ENCODE measurements at places on chromosomes 5 and 9.
A peak's percentile ranks its signal among the peaks of the same experiment; 100 is the strongest.

GRCh38 chr9:101307051-101307450, 77.8 kb downstream of the BAAT start:
- no peak for DNase-seq

- no peak for DNase-seq
Observed at GRCh38 chr5:38583500-38583899, 27.1 kb upstream of the LIFR start.

DNA sequence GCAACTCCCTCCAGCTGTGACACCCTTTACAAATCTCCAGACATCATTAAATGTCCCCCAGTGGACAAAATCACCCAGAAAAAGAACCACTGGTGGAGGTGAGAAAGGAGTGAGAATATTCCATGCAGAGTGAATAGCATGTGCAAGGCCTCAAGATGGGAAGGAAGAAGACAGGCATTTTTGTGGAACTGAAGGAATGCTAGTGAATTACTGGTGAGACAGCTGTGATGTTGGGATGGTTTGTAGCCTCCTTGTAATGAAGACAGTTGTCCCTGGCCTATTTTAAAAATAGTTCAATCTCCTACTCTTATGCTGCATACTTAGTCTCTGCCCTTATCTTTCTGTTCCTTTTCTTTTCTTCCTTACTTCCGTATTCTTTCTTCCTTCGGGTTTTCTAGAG, 124.9 kb upstream of the RPS23 start:
- DNase-seq: no peak

DNA sequence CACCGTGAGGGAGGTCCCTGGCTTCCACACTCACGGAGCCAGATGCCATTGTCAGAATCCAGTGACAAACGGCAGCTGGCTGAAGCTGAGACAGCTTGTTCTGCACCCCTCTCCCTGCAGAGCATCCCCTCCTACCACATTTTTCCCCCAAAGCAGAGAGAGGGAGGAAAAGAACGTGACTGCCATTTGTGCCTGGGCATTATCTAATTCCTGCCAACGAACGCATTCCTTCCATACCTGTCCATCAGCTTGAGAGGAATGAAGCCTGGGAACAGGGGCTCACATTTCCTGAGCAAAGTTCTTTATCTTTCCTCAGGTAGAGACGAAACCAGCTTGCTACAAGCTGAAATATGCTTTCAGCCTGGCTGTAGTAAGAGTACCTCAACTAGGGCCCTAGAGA, 175.4 kb downstream of the SLIT3 start:
- DNase-seq: no peak

- no peak for DNase-seq
Observed at GRCh38 chr5:97042996-97043395, 99.4 kb downstream of the LIX1 start.

DNA sequence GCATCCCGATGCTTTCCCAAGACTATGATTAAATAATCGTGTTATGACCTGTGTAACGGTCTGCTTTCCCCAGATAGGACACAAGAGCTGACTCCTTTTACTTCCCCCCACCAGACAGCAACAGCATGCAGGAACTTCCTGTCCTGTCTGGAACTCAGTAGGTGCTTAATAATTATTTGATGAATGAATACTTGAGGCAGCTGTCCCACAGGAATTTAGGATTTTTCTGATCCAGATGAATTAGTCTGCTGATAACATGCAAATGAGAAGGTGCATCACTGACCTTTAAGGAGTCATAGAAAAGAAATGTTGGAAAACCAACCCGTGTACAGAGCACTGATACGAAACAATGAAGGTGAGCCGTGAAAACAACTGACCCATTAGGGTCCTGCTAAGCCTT, 12.2 kb downstream of the RNF130 start:
- DNase-seq: no peak

DNA sequence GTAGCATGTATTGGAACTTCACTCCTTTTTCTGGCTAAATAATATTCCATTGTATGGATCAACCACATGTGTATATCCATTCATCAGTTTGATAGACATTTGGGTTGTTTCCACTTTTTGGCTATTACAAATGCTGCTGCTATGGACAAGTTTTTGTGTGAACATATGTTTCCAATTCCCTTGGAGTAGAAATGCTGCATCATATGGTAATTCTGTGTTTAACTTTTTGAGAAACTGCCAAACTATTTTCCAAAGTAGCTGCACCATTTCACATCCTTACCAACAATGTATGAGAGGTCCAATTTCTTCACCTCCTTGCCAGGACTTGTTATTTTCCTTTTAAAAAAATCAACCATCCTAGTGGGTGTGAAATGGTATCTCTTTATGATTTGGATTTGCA, 8.4 kb downstream of the FRRS1L start:
- DNase-seq: no peak

- DNase-seq: no peak
Observed at GRCh38 chr9:136577941-136578625, 32.2 kb upstream of the NOTCH1 start.

DNA sequence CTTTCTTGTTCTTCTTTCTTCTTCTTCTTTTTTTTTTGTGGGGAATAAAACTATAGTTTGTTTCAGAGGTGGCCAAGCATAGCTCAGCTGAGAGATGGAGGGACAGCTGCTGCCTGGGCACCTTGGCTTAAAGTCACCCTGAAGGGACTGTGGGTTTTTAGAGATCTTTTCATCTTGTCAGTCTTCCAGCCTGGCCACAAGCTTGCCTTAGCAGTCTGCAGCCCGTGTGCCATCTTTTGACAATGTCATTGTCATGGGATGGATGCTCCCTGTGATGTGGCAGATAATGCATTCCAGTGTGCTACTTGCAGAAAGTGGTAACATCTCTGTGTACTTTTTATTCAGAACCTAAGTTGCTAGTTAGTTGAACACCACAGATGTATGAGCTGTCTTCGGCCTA, 280.8 kb downstream of the FANCC start:
- DNase-seq: no peak

DNA sequence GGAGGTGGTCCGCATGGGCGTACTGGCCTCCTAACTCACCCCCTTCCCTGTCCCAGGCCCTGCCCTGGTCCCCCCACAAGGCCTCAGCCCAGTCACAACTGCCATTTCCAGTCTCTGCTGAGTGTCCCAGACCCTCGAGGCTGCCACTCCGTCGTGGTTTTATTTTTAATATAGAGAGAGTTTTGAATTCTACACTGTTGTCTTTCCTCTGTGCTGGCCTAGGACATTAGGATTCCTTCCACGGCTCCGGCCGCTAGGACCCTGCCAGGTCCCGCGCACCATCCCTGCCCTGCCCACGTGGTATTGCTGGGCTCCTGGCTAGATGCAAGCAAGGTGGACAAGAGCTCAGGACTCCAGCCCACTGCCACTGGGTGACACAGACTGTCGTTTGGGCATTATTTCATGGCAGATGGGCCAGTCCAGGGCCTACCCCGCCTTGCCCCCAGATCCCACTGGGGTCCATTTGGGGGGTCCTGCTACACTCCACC, 53.3 kb downstream of the SAR1B start:
- DNase-seq: peak; percentile 75

DNA sequence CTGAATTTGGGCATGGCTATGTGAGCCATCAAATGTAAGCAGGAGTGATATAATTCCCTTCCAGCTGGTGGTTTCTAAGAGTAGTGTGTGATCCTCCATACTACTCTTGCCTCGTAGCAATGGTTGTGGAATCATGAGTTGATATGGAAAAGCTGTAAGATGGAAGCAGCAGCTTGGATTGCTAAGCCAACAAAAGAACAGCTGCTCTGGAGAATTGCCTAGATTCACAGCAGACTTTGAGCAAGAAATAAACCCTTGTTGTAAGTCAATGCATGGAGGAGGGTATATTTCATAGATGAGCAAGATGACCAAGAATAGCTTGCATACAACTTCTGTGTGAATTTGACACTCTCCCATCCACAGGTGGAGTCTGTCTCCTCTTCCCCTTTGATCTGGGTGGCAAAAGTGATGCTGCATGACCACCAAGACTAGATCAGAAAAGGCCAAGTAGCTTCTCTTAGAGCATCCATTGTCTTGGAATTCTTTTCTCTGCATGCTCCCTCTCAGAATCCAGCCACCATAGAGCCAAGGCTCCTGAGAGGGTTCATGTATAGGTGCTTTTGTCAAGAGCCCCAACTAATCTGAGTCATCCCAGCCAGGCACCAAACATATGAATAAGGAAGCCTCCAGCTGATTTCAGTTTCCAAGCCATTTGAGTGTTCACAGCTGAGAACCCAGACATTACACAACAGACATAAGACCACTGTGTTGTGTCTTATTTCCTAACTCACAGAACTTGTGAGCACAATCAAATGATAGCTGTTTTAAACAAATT, 79.0 kb downstream of the PRLR start:
- no peak for DNase-seq

GRCh38 chr5:61416010-61416409, 84.0 kb downstream of the ZSWIM6 start:
- DNase-seq: no peak

DNA sequence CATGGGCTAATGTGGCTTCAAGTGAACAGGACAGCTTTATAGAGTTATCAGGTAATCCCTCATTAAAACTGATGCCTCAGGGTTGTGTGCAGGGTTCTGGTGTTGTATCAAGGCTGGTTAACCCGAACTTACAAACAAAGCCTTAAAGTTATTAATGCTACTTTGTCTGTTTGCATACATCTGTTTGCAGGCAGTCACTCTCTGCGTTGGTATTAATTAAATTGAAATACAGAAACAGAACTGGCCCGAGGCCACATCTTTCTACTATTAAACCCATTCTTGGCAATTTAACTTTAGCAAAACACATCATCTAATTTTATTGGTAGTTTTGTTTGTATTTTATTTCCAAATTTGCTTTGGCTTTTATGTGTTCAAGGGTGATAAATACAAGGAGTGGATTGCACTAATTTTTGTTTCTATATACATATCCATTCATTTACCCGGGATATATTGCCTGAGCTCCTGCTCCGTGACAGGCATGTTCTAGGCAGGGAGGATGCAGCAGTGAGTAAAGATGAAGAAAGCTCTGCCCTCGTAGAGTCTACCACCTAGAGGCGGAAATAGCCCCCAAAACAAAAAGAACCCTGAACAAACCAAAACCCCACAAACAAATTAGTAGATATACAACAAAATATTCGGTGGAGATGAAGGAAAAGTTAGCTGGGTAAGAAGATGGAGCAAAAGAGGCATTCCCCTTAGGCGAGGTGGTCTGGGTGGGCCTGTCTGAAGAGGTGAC, 164.2 kb downstream of the MACROH2A1 start:
- DNase-seq: no peak

DNA sequence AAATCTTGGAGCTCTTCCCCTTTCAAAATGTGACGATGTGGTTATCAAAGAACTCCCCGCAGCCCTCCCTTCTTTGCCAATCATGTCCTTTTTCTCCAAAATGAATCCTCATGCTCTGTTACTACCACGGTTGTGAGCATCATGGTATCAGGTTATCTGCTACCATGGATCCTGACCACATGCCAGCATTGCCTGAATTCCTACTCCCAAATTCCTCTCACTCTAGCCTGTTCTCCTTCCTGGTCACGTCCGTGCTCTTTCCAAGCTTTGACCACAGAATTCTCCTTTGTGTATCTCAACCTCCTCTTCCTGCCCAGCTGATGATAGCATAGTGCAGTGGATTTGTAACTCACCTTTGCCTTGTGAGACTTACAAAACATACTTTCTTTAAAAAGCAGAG, 59.5 kb upstream of the FBXL7 start:
- no peak for DNase-seq

DNA sequence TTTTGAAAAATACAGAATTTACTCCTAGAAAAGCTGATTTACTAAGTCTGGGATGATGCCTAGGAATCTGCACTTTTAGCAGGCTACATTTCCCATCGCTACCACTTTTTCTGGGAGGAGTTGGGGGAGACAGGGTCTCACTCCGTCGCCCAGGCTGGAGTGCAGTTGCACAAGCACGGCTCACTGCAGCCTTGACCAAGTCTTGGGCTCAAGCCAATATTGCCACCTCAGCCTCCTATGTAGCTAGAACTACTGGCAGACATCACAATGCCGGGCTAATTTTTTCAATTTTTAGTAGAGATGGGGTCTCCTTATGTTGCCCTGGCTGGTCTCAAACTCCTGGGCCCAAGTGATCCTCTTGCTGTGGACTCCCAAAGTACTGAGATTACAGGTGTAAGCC, 85.9 kb downstream of the NR6A1 start:
- DNase-seq: no peak

DNA sequence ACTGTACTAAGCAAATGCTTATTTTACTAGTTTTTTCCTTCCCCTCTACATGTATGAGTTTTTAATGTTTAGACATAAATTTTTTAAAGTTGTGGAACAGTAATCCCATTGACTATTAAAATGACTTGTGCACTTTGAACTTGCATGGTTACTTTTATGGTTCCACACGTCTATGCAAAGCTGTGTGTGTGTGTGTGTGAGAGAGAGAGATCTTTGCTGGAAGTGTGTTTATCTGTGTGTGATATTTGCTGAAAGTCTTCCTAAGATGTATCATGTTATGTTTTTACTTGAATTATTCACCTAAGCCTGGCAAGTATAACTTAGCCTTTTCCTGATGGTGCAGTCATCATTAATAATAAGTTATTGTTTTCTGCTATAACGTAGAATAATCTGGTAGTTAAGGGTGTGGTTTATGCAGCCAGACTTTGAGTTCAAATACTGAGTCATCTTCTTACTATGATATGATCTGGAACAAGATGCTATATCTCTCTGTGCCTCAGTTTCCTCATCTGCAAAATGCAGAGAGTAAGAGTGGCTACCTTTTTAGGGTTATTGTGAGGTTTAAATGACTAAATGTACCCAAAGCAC, 138.6 kb downstream of the SMARCA2 start:
- no peak for DNase-seq

DNA sequence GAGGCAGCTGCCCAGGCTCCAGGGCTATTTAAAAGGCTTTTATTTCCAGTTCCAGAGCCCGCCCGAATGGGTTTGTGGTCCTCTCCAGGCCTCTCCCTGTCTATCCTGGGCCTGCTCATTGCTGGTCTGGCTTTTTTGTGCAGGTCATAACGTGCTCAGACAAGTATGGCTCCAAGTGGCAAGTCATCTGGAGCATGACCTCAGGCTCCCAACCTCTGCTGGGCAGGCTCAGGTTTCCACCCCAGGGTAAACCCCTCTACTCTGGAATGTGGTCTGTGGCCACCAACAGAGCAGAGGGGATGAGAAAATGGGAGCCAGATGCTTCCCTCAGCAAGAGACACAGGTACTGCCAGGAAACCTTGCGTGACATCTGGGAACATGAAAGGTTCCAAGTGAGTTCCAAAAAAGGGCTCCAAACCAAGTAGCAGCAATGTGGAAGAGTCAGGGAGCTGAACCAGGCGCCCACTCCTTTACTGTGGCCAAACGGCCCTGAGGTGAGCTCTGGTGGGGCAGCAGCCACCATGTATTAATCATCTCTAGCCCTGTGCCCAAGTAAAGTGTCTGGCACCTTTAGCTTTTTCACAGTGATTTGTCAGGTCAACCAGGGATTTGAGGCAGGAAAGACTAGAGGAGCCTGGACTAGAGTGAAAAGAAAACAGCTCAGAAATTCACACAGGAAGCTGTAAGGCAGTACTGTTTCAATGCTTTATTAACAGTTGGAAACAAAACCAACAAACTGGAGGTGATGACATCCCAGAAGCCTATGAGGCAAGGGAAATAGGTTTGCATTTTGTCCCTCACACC, 25.7 kb downstream of the PCDHGC5 start:
- DNase-seq: no peak

Data from posterior vena cava (tissue), 2 donors.